Ovary (tissue), 10 donors: ENCODE measurements at places on chromosomes 12 and 14. TPM values are rescaled to one million over a fixed set of nuclear protein-coding genes. Genes with fewer than 3 reads are reported as not detected.

DNA sequence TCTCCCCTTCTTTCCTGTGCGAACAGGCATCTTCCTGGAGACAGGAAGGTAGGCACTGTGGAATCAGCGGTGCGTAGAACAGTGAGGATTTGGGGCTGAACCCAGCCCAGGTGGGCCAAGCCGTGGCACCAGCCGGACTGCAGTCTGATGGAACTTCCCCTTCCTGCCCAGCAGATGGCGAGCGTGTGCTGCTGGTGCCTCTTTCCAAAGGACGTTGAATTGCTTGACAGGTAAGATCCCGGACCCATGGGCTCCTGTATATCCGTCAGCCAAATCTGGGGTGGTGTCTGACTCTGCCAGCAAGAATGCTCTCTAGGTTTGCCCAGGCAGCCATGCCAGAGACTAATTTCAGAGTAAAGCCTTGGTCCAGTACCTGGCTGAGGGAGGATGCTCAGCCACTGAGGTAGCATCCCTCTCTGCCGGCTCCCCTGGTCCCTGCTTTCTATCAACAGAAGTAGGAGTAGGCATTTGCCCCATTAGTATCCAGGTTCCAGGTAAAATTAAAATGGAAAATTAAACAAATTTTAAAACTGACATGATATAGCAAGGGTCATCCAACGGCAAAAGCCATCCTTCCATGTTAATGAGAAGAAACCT, 21.1 kb upstream of the KCNA5 start:
- DNase-seq: no peak

GRCh38 chr14:29236401-29236800, 469.8 kb downstream of the FOXG1 start:
- no peak for DNase-seq

DNA sequence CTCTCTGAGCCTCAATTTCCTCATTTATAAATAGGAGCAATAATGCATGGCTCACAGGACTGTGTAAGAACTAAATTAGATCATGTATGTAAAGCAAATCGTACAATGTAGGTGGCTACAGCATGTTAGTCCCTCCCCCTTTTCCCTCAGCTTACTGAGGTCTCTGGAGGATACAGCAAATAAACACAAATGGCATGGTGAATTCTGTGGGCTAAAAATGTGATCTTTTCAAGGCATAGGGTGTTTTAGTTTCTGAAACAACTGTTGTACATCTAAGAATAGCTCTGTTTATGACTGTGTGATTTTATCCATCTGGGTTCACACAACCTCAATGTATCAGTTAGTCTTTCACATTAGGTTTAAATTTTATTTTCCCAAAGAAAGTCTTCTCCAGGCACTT, 121.2 kb upstream of the PLEKHG7 start:
- DNase-seq: no peak

DNA sequence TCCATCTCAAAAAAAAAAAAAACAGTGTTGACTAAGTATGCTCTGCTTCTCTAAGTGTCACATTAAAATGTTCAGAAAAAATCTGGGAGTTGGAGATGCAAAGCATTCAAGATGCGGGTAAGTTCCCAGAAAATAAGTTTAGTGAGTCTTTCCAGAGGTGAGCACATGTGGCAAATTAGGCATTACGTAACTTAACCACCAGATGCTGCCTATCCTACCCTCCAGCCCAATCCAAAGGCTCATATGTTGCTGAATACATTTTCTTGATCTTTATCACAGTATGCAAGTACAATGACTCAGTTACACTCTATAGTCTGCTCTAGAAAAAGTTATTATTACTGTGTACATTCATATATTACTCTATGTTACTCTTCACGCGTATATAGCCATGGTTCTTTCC, 3.6 kb downstream of the SLC2A14 start:
- no peak for DNase-seq

Gene RERG
- polyA plus RNA-seq: 96.8 TPM

Gene GPR132
- polyA plus RNA-seq: 0.27 TPM
